NCI-H2107 (cell line): ENCODE measurements at places on chromosomes 12 and 14.
A peak's percentile ranks its signal among the peaks of the same experiment; 100 is the strongest.

- no peak for DNase-seq
Measured at GRCh38 chr14:24392325-24393091, 6.3 kb upstream of the NYNRIN start.

DNA sequence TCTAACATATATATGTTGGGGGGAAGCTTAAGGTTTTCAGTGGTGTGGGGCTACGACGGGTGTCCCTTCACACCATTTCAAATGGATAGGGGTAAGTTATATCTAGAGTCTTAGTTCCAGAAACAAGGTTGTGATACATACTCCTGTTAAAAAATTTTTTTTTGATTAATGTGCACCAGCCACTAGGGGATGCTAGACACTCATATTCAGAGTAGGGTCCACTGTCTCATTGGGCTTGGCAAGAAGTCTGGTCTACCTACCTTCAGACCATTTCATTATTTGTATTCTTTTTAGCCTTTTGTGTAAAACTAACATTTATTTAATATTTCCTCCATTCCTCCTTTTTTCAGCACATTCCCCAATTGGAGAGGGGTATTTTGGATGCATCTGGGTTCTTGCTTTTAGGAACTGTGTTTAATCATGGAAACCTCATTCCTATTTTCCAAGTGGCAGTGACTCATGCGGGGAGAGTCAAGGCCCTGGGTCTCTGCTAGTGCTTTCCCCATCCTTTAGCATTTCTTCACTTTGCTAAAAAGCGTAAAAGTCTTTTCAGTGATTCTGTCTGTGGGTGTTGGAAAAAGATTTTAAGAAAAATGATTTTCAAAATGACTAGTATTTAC is 33.4 kb downstream of the ANO4 start:
- DNase-seq: no peak

- DNase-seq: no peak
Measured at GRCh38 chr14:90402016-90402415, 5.2 kb downstream of the CALM1 start.

DNA sequence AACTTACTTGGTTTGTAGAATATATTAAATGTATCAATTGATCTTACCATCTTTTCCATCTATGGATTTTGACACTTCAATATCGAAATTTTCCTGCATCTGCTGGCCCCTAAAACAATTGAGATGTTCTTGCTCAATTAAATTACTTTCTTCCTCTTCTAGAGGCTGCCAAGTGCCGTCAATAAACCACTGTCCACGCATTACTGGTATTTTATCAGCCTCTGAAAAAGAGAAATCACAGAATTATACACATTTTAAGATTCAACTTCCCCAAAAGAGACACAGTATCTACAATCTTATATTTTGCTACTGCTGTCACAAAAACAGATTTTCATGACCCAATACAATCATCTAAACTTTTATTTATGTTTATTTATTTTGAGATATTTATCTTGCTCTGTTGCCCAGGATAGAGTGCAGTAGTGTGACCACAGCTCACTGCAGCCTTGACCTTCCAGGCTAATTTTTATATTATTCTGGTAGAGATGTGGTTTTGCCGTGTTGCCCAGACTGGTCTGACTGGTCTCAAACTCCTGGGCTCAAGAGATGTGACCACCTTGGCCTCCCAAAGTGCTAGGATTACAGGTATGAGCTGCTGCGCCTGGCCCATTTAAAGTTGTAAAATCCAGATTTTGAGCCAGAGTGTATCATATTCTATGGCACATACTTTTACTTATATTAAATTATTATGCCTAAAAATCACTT is 49.3 kb downstream of the DDHD1 start:
- DNase-seq: no peak

DNA sequence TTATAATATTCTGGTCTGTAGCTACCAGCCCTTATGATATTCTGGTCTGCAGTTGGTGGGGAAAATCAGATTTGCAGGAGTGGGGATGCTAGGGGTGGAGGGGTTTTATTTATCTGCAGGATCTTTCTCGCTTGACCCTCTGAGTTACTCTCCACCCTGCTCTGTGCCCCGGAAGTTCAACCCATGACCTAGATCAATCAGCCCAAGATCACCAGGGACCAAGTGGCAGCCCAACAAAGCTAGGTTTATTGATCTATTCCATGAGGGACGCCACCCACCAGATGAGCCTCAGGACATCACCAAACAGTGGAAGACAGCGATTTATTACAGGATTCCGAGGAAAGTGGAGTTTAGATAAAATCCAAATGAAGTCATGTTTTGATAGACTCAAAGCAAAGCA is 25.8 kb upstream of the C12orf76 start:
- no peak for DNase-seq

- DNase-seq: no peak
Measured at GRCh38 chr12:41959271-41959670, 185.4 kb downstream of the GXYLT1 start.

DNA sequence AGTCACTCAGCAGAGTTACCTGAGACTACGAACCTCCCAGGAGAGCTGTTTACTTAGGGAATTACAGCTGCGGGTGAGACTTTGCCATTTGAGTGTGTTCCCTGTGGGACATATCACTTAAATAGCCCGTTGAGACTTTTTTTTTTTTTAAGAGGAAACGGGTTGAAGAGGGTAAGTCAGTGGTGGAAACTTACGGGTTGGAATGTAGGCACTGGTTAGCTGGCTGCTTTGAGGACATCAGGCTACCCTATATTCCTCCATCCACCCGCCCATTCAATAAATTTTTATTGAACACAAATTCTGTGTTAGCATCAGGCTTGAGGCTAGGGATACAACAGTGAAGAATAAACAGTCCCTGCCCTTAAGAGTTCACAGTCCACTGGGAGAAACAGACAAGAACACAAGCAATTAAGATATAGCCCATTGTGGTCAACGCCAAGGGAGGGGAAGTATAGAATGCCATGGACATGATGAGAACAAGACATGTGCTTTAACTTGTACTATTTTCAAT is 88.1 kb upstream of the CPSF6 start:
- DNase-seq: peak; percentile 50

DNA sequence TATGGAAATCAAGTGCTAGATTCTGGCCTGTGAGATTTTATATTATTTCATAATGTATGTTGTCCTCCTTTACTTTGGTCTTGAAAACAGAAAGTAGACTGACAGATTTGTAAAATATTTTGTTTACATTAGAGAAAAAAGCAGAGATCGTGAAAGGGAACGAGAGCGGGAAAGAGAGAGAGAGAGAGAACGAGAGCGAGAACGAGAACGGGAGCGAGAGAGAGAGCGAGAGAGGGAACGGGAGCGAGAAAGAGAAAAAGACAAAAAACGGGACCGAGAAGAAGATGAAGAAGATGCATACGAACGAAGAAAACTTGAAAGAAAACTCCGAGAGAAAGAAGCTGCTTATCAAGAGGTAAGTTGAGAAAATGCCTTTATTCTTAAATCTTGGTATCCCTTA is 30.6 kb upstream of the PSEN1 start:
- DNase-seq: no peak

DNA sequence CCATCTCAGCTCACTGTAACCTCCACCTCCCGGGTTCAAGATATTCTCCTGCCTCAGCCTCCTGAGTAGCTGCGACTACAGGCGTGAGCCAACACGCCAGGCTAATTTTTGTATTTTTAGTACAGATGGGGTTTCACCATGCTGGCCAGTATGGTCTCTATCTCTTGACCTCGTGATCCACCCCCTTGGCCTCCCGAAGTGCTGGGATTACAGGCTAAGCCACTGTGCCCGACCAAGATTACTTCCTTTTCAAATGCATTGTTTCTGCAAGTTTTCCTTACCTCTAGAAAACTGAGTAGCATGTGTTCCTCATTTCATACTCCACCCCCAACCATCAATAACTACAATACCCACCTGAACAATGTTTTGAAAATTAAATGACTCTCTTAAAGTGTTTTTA is 13.1 kb downstream of the ARF6 start:
- no peak for DNase-seq
